PC-9 (cell line): ENCODE measurements at places on chromosomes 4 and X. TPM values are rescaled to one million over a fixed set of nuclear protein-coding genes. Genes with fewer than 3 reads are reported as not detected.
A peak's percentile ranks its signal among the peaks of the same experiment; 100 is the strongest.

MTNR1A gene
- not detected in 2 replicates for total RNA-seq

CXCL10 gene
- total RNA-seq, result not detected in 2 replicates

DDX60 gene
- 9.1 and 12.2 TPM in 2 replicates for total RNA-seq

GLRA2 gene
- not detected in 2 replicates for total RNA-seq

HSD17B11 gene
- 26.9 and 30.5 TPM in 2 replicates for total RNA-seq

GRCh38 chrX:97524997-97525396 is 641.3 kb downstream of the RPA4 start:
- DNase-seq, result no peak

- DNase-seq, result no peak
These were observed 78.9 kb downstream of the NDST3 start for GRCh38 chr4:118113220-118113619.

- DNase-seq, result no peak
These were observed 131.0 kb upstream of the SLC34A2 start for GRCh38 chr4:25524663-25525062.

DNA sequence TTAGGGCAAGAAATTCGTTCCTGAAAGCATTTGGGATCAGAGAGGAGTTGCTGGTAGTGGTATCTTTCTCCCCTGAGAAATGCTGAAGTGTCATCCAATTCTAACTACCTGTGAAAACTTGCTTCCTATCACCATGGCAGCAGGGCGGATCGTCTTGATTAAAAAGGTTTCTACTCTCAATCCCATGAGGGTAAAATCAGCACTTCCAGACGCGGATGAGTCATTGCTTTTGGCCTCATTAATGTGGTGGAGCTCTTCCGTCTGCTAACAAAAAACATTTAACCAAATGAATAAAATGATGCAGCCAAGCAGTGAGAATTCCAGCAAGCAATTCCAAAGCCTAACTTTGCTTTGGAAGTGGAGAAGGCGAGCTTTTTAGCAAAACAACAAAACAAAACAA is 325.6 kb downstream of the CAMK2D start:
- peak; percentile 18 for DNase-seq

DNA sequence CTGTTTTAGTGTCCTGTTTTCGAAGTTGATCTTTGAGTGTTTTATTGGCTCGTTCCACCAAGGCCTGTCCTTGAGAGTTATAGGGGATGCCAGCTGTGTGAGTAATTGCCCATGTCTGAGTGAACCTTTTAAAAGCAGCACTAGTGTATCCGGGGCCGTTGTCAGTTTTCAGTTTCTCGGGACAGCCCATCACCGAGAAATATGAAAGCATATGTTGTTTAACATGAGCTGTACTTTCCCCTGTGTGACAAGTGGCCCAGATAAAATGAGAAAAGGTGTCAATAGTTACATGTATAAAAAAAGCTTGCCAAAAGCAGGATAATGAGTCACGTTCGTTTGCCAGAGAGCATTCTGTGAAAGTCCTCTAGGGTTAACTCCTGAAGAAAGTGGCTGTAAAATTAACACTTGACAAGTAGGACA is 48.6 kb upstream of the RASSF6 start:
- DNase-seq, result no peak

DNA sequence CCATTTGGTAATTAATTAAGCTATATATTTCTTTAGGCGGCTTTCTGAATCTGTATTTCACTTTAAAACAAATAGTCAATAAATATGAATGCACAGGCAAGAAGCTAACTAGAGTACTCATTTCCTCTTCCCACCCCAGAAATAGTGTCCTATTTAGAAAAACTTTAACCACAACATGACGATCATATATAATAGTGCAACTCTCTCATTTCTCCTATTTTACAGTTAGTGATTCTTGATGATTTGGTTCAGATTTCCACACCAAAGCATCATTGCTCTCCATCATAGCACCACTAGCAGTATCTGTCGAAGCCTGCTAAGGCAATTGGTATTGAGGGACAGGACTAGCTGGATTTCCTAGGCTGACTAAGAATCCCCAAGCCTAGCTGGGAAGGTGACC is 184.0 kb upstream of the GALNTL6 start:
- no peak for DNase-seq

DNA sequence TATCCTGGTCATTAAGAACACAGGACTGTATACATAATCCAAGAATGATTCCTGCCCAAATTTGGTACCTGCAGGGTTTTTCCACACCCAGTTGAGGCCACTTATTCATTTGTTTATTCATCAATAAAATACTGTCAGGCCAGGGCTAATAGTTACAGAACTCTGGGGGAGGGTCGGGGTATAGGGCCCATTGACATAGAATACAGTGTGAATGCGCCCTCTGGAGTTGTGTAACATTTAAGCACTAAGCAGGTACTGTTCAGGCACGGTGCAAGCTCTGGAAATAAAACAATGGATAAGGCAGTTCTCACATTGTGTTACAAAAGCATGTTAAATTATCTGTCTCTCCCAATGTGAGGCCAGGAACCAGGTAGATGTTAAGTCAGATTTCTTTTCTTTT is 30.8 kb upstream of the LRBA start:
- DNase-seq, result peak; percentile 15

- no peak for DNase-seq
These were observed 12.2 kb upstream of the NUP54 start for GRCh38 chr4:76160355-76160754.

GRCh38 chrX:29640106-29640505 is 575.3 kb upstream of the MAGEB2 start:
- DNase-seq, result no peak

DNA sequence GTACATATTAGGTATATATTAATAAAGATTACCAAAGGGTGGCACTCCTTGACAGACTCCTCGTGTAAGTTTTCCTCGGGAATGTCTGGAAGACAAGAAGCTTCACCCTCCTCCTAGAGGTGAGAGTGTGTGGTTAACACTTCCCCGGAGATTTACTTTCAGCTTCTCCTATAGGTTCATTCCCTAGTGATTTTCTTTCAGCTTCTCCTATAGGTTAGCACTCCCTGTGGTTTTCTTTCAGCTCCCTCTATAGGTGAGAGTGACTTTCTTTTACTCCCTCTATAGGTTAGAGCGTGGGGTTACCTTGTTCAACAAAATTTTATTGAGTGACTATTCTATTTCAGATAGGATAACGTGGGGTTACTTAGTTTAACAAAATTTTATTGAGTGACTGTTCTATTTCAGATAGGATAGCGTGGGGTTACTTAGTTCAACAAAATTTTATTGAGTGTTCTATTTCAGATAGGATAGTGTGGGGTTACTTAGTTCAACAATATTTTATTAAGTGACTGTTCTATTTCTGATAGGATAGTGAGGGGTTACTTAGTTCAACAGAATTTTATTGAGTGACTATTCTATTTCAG is 106.0 kb upstream of the PLAC1 start:
- DNase-seq, result no peak

- no peak for DNase-seq
These were observed 146.4 kb downstream of the EDA start for GRCh38 chrX:69762340-69762739.

- DNase-seq, result no peak
These were observed 144.2 kb downstream of the AASDH start for GRCh38 chr4:56243107-56243506.
